ENCODE measurements at places on chromosomes 4 and X.

DNA sequence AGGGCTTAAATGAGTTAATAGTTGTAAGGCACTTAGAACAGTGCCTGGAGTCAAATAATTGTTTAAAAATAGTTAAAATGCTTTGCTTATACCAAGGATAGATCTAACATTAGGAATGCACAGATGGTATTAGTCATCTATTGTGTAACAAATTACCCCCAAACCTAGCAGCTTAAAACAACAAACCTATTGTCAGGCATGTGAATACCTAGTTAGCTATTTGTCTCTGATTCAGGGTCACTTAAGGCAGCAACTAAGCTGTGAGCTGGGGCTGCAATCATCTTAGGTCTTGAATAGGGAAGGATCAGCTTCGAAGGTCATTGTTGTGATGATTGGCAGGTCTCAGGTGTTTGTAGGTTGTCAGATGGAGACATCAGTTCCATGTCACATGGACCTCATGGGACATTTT is 42.4 kb upstream of the AGA start:
- DNase-seq: no peak

DNA sequence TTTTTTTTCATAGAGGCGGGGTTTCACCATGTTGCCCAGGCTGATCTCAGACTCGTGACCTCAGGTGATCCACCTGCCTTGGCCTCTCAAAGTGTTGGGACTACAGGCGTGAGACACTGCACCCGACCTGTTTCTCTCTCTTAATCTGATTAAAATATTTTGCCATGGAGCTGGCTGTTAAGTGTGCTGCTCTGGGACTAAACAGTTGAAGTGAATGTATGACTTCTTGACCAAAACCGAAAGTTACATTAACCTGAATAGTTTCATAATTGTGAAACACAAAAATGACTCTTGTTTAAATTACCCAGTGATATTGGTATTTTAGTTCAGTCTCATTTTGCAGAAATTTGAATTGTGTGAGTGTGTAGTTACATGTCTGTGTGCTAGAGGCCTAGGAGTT is 2548.6 kb downstream of the PCDH7 start:
- no peak for DNase-seq

DNA sequence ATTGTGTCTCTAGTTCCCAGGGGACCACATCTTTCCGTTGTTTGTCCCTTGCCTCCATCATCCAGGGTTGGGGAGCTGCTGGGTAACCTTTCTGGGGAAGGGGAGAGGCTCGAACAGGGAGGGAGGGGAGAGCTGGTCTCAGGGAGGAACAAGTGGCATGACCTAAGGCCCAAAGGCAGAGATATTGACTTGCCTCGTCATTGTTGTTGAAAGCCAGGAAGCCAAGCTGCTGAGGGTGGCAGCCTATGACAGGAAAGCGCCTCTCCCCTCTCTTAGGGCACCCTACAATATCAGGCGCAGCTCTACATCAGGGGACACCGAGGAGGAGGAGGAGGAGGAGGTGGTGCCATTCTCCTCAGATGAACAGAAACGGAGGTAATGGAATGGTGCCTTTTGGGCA is 20.8 kb downstream of the ZNF185 start:
- no peak for DNase-seq

- DNase-seq: no peak
These were observed 302.9 kb upstream of the EPHA5 start for GRCh38 chr4:65973186-65973585.

GRCh38 chrX:104343428-104344129 is 88.8 kb upstream of the ESX1 start:
- peak; percentile 0 for DNase-seq

GRCh38 chr4:54014666-54015160 is 49.7 kb downstream of the CHIC2 start:
- DNase-seq: no peak

GRCh38 chrX:30880058-30880457 is 9.0 kb downstream of the TAB3 start:
- DNase-seq: no peak

GRCh38 chr4:13920901-13921300 is 293.4 kb upstream of the BOD1L1 start:
- no peak for DNase-seq

DNA sequence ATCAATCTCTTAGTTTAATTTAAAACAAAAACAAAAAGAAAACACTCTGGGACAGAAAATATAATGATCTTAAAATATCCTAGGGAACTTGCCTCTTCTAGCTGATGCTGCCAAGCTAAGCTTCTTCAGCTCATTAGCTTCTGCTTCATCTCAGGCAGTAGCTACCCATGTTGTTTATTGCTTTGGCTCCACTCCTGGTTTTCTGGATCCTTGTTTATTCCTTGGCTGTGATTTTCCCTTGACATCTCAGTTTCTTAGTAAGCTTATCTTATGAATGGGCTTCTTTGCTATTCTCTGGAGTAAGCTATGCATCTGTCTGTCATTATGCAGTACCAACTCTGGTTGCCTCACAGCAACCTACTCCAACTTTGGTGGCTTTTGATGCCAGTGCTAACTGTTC is 5.1 kb upstream of the MTHFD2L start:
- no peak for DNase-seq

DNA sequence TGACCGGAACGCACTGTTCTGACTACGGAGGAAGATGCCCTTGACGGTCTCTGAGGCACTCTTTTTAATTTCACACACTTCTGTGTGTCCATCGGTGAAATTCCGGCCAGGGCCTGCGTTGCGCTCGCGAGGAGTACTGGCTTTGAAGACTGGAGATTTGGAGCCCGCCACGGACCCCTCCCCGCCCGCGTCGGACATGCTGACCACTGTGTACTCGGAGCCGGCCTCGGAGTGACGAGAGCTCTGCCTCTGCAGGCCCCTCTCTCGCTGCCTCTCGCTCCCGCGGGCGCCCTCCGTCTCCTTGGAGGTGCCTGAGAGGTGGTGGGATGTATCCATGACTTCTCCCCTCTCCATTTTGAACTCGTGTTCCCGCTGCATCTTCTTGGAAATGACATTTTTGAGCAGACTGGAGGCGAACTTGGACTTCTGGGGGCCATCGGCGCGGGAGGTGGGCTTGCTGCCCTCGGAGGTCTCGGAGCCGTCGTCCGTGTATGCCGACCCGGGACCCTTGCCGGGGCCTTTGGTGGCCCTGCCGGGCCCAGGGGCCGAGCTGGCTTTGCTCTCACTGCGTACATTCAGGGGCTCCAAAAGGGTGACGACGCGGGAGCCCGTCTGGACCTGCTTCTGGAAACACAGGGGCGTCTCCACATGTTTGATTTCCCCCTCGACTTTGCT is 5.7 kb downstream of the C4orf54 start:
- no peak for DNase-seq

DNA sequence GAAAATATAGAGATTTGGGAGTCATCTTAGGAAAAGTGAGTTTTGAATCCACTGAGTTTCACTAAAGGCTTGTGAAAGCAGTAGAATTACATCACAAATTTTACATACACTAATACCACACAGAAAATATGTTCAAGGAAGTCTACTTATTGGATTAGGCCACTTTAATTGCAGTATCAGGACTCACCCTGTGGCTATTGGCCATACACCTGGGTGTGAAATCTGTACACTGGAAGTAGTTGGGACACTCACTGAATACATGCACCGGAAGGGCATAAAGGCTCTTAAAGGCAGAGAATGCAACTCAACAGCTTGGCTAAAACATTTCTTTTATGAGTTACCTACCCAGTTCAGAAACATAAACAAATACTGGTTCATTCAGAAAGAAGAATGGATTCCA is 19.8 kb downstream of the MAOB start:
- DNase-seq: no peak

DNA sequence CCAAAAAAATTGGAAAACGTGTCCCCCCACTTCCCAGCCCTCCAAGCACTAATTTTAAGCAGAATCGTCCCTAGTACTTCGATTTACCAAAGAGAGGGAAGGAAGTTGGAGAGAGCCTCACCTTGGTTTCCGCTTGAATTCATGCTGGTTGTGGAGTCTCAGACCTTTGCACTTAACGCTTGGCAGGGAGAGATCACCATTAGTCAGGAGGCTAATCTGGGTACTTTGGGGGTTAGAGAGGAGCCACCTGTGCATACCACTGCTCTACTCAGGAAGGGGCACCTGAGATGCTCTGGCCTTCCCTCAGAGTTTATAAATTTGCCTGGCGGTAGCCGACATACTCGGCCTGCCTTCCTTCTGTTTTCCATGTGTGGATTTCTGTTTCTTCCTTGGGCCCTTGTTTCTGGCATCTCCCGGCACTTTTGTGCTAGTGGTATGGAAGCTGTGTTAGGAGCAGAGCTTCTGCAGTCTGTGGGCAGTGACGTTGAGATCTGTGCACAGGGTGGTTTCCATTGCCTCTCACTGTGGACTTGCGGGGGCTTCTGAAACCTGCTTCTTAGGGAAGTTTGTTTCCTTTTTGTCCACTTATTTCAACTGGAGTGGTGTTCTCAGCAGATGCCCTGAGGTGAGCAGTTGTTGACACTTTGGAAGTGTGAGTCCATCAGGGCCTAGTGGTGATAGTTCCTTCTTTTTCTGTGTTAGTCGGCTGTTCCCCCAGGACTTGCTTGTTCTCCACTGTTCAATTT is 104.2 kb downstream of the TMEM131L start:
- no peak for DNase-seq

- no peak for DNase-seq
These were observed 44.3 kb downstream of the IL21 start for GRCh38 chr4:122576261-122577188.

DNA sequence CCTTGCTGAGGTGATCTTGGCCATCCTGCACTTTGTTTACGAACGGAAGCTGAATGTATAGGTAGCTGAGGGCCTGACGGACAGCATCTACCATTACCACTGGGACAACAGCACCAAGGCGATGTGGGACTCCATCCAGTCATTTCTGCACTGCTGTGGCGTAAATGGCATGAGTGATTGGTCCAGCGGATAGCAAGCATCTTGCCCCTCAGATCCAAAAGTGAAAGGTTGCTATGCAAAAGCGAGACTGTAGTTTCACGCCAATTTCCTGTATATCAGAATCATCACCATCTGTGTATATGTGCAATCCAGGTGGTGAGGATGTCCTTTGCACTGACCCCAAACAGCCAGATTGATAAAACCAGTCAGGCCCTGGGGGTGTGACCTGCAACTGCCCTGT is 4.2 kb upstream of the PYURF start:
- DNase-seq: no peak

GRCh38 chrX:136166221-136166855 is 19.0 kb downstream of the FHL1 start:
- no peak for DNase-seq

GRCh38 chrX:139784807-139785206 is 76.8 kb upstream of the MCF2 start:
- DNase-seq: no peak

GRCh38 chr4:110394871-110395270 is 81.1 kb upstream of the ENPEP start:
- no peak for DNase-seq

GRCh38 chr4:39331191-39331590 is 35.0 kb downstream of the RFC1 start:
- DNase-seq: no peak

- DNase-seq: no peak
These were observed 151.3 kb downstream of the THOC2 start for GRCh38 chrX:123581586-123581985.

DNA sequence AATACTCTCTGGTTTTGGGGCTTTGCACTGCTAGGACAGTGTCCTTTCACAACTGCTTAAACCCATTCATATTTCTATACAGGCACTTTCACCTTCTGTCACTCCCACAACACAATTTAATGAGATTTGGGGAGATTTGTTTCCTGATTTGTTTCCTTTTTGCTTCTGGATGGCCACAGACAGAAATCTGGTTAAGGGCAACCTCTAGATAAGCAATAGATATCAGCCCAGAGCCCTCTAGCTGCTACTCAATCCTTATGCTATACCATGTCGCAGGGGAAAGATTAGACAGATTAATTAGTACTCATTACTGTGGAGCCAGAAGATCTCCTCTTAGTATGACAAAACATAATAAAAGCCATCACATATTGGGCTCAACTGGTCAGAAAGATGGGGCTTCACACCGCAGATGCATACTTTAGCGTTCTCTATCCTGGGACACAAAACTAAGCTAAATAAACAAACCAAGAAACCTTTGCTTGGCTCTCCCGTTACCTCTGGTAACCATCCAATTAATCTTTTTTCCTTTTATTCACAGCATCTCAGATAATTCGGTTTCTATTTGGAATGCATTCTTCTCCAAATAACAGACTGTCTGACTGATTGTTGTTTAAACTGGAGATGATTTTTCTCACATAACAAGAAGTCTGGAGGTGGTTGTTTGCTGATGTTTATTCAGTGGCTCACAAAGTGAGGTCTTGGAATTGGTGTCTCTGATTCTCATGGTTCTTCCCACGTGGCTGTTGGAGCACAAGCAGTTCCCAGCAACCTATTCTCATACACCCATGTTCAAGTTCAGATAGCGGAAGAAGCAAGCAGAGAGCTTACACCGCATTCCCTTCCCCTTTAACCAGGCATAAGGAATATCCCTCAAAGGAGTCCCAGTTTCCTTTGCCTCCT is 41.0 kb upstream of the ZNF330 start:
- DNase-seq: no peak
